ENCODE measurements at places on chromosomes 7 and 10.

DNA sequence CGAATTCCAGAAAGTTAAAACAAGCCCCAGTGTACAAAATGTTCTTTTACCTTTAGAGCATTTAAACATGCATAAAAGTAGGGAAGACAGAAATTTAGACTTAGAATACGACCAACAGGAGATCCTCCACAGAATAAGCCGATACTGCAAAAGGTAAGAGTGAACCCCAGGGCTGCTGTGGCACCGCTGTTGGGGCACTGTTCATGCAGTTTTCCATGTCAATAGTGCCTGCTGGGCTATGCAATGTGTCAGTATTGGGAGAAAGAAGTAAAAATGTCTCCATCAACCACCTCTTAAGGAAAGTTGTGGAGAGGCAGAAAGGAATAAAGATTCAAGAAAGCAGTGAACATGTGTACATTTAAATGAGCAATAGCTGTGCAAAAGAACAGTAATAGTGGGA is 326.5 kb upstream of the SEMA3C start:
- DNase-seq = no peak

DNA sequence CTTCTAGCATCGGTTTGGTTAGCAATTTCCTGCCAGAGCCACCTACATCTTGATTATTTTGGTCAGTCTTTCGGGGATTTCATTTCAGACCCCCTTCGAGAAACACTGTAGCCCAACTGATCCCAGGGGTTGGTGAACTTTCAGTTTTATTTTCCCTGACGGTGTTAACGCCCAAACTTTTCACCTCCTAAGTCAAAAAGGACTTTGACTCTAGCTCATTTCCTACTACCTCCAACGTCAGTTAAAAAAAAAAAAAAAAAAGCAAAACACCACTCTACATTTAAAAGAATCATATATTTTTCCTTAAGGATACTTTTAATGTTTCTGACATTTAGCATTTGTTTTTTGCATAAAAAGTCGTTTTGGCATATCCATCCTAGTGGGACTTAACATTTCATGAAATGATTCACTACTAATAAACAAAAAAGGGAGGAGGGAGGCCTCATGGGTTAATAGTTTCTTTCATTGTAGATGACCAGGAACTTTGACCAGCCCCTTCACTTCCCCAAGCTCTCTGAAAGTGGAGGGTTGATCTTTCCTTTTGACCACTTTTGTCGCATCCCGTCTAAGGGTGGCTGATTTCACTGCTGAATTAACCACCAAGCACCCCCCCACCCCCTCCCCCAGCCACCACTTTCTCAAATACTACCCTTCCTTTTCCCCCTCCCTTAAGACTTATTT is 764 bp upstream of the TCF7L2 start:
- DNase-seq = no peak

DNA sequence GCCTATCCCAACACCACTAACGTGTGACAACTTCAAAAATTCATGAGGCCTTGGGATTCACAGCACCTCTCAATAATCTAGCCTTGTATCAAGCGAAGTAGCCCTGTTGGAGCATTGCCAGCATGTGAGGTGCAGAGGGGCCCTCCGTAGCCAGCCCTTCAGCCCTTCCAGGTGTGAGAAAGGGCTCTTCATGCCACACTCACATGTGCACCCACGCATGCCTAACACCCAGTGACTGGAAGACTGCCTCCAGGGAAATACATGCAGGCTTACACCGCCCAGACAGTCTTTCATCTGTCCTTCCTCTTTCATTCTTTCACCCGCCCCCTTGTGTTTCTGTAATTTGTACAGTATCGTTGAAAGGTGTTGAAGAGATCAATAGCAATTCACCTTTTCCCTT is 26.1 kb downstream of the LRRC4 start:
- DNase-seq = no peak

- no peak for DNase-seq
Measured at GRCh38 chr10:128875956-128876736, 590.9 kb upstream of the MGMT start.

DNA sequence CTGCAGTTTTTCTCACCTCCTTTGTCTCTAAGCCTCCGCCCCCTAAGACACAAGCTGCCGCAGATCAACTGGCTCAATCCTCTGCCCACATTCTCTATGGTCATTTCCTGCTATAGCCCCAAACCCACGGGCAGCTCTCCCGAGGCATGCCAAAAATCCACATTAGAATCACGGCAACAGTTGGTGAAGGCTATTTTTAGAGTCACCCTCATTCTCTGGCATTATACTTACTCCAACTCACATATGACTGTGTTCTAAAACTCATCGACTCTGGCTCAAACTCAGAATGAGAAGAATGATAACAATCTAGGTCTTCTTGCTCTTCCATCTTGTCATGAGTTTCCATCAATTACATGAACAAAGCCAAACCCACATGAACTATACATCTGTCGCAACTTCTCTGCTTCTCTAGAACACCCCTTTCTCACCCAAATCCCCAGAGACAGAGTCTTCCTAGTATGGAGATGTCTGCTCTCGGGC is 10.9 kb upstream of the KIAA1549 start:
- DNase-seq = no peak

- no peak for DNase-seq
Measured at GRCh38 chr10:77505431-77506334, 131.9 kb downstream of the KCNMA1 start.

- no peak for DNase-seq
Measured at GRCh38 chr10:47255033-47255813, 44.8 kb upstream of the GDF10 start.

GRCh38 chr10:26881600-26882331 is 21.0 kb upstream of the ABI1 start:
- no peak for DNase-seq

DNA sequence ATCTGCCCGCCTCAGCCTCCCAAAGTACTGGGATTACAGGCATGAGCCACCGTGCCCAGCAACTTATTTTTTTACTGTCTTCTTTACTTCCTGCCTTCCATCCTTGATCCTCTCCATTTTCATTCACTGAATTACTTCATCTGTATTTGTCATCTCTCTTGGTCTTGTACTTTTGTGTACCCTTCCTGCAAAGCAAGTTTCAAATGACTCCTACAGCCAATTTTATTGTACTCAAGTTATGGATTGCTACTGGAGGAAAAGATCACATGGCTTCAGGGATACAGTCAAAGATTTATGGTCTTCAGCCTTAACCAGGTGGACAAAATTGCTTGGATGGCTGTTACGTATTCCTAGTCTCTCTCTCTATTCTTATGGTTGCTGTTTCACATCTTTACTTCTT is 22.6 kb downstream of the SEPTIN7 start:
- DNase-seq = no peak

DNA sequence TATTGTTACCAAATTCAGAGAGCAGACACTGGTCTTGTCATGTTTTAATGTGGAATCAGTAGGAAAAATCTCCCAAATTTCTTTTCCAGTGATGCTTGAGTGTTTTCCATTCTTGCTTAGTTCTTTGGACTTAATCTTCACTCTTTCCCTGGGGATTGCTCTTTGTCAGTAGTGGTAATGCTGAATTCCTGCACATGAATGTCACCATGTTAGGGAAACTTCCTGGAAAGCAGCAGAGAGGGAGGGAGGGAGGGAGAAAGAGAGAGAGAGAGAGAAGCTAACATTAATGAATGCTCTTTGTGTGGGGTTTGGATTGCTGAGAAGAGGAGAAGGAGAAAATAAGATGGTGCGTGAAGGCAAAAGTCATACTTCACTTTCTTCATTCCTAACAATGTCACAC is 295.3 kb upstream of the COBL start:
- no peak for DNase-seq

GRCh38 chr10:121519411-121519810 is 78.8 kb downstream of the FGFR2 start:
- no peak for DNase-seq

- no peak for DNase-seq
Measured at GRCh38 chr10:93820434-93820833, 62.7 kb downstream of the LGI1 start.

GRCh38 chr7:102916426-102916825 is 3.6 kb downstream of the LRRC17 start:
- no peak for DNase-seq
